Caco-2 (cell line): ENCODE measurements at places on chromosomes 12 and 14.

GRCh38 chr12:5102261-5102789 lies 58.6 kb downstream of the KCNA5 start:
- DNase-seq, result no peak

DNA sequence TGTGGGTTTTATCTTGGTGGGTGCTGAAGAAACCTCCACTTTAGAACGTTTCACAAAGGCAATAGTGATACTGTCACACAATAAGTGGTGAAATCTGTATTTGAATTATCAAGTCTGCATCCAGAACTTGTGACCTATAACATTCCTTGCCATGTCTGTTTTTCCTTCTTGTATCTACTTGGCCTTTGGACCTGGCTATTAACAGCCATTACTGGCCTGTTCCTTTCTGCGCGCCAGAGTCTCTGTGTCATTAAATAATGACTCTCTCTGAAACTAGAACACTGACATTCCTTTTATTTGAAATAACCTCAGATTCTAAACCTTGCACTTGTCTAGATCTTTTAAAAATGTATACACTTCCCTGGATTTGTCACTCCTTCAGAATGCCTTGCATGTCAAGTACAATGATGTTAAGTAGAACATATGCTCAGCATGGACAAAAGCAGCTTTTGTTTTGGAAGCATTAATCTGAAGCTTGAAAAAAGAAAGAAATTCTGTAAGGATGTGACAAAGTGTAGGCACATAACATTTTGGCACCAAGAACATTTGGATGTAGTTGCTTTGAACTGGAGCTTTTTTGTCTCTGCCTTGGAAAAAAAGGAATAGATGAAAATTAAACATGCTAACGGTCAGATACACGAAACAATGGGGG lies 95.5 kb upstream of the RPL10L start:
- DNase-seq, result no peak

GRCh38 chr12:56476972-56477432 lies 8.6 kb downstream of the SPRYD4 start:
- no peak for DNase-seq

DNA sequence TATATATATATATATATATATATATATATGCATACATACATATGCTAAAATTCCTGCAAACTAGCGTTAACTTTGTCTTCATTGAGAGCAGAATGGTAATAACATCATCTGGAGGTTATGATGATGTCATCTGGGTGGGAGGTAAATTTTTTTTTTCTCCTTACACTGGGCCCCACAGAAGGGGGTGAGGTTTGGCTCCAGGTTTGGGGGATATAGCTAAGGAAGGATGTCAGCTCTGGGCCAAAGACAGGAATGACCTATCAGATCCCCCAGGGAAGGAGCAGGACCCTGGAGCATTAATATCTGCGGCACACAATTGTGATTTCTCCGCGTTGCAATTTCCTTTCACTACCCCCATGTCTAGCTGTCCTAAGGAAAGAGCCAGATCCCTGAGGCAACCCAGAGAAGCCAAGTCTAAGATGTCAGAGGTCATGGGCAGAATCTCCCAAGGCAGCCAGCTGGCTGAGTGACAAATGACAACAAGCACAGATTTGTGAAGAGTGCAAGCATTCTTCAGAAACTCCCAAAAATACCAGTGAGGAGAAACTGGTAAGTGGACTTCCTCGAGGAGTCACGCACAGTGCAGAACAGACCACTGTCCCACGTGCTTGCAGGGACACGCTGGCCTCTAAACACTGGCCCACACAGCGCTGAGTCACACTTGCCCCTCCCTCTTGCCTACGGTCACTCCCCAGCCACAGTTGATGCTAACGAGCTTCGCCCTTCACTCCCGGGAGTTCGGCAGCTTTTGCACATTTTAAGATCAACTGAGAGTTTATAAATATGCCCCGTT lies 9.9 kb downstream of the UBC start:
- peak; percentile 82 for DNase-seq

DNA sequence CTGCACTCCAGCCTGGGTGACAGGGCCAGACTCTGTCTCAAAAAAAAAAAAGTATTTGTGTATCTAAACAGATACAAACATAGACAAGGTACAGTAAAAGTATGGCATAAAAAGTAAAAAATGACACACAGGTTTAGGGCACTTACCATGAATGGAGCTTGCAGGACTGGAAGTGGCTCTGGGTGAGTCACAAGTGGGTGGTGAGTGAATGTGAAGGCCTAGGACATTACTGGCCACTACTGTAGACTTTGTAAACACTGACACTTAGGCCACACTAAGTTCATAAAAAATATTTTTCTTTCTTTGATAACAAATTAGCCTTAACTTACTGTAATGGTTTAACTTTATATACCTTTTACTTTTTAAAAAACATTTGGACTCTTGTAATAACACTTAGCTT lies 38.0 kb upstream of the EIF5 start:
- no peak for DNase-seq

- no peak for DNase-seq
Observed at GRCh38 chr14:49497725-49498348, 88.3 kb downstream of the RPS29 start.

DNA sequence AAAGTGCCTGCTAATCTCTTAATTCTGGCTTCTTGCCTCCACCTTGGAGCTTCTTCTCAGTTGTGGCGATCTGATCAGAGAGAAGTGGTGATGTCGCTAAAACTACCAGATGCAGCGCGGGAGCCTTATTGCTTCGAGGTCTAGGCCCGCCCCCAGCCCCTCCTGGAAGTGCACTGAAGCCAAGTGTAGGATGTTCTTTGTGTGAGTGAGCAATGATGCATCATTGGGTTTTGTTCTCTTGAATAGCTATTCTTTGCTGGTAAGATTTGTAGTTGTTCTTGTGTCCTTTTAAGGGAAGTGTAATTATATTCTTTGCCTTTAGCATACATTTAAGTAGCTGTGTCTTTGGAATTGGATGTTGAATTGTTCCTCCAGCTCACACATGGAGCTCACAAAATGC lies 35.8 kb downstream of the MTHFD1 start:
- DNase-seq, result no peak

GRCh38 chr14:66254038-66254437 lies 232.1 kb upstream of the CCDC196 start:
- no peak for DNase-seq

GRCh38 chr12:9378430-9378835 lies 170.2 kb upstream of the PZP start:
- peak; percentile 59 for DNase-seq

- no peak for DNase-seq
Observed at GRCh38 chr12:69682110-69682755, 16.9 kb downstream of the BEST3 start.

GRCh38 chr12:107488666-107489065 lies 196.9 kb upstream of the PWP1 start:
- DNase-seq, result no peak

GRCh38 chr14:77023001-77023996 lies 5.2 kb downstream of the IRF2BPL start:
- DNase-seq, result peak; percentile 89

DNA sequence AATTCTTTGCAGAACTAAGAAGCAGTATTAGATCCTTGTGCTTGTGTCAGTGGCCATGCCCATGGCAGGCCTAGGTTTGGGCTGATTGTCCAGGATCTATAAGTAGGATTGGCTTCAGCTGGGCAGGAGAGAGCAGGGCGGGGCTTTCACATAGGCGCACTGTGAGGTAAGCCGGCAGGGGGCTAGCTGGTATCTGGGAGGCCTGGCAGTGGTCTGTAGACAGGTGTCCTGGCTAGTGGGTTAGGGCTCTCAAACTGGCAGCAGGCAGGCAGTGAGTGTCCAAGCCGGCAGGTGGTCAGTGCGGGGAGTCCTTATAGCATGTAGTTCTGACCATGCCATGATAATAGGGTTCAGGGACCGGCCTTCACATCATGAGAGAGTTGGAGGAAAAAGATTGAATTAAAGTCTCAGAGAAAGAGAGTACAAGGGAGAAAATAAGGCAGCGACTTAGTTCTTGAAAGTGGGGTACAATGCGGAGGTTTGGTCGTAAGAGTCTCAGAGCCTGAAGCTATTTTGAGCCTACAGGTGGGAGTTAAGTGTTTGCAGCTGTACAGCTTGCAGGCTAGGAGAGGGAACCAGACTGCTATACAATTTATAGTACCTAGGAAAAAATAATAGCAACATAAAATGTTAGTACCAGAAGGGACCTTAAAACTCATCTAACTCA lies 137.4 kb downstream of the TPH2 start:
- DNase-seq, result no peak

DNA sequence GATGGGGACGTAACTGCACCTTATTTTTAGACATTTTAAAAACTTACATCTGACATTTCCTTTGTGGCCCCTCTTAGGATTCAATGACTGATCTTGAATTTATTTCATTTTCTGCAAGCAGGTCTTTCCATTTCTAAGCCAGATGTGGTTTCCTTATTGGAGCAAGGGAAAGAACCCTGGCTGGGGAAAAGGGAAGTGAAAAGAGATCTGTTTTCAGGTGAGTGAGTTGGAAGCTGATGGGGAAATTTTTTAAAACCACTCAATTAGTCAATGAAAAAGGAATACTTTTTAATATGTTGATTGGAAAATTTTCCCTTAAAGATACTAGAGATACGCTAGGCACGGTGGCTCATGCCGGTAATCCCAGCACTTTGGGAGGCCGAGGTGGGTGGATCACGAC lies 2.6 kb downstream of the ZNF140 start:
- DNase-seq, result no peak

DNA sequence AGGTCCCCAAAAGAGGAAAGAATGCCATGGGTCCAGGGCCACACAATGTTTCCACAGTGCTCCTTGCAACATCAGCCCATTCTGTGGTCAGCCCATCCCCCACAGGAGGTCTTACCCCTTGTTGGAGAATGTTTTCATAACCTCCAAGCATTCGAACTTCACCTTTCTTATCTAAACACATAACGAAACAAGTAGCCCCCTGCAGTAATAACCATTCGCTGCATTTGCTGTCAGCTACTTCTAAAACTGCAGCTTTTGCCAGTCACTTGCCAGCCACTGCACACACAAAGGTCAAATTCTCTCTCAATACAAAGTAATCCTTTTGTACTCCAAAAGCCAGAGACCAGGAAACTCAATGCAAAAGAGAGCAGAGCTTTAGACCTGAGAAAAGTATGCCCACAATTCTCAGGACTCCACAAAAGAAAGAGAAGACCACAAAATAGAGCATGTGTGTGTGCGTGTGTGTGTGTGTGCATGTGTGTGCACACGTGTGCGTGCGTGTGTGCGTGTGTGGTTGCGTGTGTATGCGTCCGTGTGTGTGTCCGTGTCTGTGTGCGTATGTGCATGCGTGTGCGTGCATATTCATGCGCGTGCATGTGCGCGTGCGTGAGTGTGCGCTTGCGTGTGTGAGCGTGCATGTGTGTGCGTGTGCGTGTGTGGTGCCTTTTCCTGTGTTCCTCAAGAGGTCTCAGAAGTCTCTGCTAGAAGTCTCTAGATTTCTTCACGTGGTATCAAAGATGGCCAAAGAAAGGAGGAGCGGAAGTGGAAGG lies 31.7 kb upstream of the NINJ2 start:
- DNase-seq, result peak; percentile 12

- peak; percentile 75 for DNase-seq
Observed at GRCh38 chr14:53963320-53964227, 6.9 kb upstream of the BMP4 start.

DNA sequence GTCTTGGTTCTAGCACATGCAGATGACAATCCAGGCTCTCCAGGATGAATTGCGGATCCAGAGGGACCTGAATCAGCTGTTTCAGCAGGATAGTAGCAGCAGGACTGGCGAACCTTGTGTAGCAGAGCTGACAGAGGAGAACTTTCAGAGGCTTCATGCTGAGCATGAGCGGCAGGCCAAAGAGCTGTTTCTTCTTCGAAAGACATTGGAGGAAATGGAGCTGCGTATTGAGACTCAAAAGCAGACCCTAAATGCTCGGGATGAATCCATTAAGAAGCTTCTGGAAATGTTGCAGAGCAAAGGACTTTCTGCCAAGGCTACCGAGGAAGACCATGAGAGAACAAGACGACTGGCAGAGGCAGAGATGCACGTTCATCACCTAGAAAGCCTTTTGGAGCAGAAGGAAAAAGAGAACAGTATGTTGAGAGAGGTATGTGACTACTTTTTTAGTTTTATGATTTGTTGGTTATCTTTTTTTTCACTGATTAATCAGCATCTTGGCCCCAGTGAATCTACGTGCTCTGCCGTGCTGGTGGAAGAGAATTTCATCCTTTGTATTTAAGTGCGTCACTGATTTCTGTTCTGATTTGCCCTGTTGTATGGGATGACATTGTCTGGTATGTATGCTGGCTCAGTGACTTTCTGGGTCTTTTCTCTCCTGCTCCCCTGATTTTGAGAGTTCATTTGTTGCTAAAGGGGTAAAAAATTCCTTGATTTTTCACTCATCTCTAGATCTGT lies 92.3 kb downstream of the ERC1 start:
- no peak for DNase-seq

DNA sequence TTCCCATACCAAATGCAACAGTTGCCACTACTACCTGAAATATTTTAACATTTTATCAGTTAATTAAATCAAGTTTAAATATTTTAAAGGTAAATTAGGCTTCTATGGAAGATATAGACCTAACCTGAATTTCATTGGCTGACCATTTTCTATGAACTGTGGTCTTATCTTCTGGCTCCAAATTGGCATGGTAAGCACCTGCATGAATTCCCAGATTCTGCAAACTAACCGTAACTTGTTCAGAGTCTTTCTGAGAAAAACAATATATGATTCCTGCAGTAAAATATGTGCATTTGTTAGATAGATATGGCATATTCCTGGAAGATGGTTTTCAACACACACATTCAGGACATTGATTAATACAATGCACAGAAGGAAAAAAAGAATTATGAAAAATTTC lies 25.9 kb downstream of the RECQL start:
- DNase-seq, result no peak

- no peak for DNase-seq
Observed at GRCh38 chr14:98951031-98951430, 321.0 kb downstream of the BCL11B start.

DNA sequence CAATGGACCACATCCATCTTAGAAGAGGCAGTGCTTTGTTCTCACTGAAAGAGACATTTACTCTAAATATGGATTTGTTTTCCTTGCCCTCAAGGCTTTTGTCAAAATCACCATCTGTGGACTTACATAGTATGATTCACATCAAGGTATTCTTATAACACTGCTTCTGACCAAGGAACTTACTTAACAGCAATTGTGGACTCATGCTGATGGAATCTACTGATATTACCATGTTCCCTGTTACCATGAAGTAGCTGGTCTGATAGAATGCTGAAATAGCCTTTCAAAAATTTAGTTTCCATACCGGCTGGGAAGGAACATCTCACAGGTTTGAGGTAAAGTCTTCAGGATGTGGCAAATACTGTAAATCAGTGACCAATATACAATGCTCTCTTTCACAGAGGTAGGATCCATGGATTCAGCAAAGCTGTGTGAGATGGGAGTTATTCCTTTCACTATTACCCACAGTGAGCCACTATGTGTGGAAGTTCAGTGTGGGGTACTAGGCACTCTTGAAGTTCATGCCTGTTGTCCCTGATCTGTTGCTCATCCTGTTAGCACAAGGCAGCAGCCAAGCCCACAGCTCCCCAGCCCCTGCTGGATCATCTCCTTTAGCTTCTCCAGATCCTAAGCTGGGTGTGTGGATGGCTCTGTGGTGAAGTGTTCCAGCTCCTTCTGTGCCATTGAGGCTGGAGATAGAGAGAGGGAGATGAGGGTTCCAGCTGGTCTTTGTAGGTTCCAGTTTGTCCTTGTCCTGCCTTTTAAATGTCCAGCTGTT lies 126.4 kb downstream of the ATP23 start:
- DNase-seq, result no peak

- no peak for DNase-seq
Observed at GRCh38 chr12:43436597-43436996, 115.4 kb downstream of the ADAMTS20 start.
